ENCODE measurements at places on chromosomes 11 and 22.
A peak's percentile ranks its signal among the peaks of the same experiment; 100 is the strongest.

DNA sequence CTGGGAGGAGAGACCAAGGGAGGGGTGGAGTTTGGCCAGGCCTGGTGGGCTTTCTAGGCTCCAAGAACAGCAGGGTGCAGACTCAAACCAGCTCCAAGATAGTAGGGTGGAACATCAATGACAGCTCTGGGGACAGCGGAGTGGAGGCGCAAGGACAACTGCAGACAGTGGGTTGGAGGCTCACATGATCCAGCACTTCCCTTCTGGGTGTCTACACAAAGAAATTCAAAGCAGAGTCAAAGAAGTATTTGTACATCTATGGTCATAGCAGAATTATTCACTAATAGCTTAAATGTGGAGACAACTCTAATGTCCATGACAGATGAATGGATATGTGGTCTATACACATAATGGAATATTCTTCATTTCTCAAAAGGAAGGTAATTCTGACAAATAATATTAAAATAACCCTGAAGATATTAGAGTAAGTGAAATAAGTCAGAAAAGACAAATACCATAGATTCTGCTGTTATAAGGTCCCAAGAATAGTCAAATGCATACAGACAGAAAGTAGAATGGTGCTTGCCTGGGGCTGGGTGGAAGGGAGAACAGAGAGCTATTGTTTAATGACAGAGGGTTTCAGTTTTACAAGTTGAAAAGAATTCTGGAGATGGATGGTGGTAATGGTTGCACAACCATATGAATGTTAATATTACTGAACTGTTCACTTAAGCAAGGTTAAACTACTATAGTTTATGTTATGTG lies 5.5 kb upstream of the GAB4 start:
- no peak overlapping the region for H3K27ac ChIP-seq
- no peak for DNase-seq
- H3K36me3 ChIP-seq = no peaks in the 10 kb centered on the region
- H3K27me3 ChIP-seq = peaks cover 15% of the 10 kb centered on the region

DNA sequence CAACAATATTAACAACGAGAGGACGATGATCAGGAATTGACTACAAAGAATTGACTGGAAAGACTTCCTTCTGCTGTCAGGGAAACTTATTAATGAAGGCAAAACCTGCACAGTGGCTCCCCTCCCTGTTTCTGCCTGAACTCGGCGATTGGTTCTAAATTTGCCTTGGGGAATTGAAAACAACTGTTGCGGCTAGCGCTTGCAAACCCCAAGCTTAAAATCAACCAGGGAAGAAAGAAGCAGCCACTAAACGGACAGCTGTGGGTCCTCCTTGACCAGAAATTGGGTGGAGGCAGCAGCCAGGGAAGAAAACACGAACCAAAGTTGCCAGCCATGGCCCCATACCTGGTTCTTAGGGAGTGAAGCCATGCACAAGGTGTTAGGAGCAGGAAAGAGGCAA lies 383.5 kb upstream of the CADM1 start:
- H3K27ac ChIP-seq = no peak overlapping the region
- peaks cover 4% of the 10 kb centered on the region for H3K36me3 ChIP-seq
- no peaks in the 10 kb centered on the region for H3K4me1 ChIP-seq
- no peak overlapping the region for H3K4me3 ChIP-seq
- H3K27me3 ChIP-seq = no peaks in the 10 kb centered on the region
- DNase-seq = no peak

DNA sequence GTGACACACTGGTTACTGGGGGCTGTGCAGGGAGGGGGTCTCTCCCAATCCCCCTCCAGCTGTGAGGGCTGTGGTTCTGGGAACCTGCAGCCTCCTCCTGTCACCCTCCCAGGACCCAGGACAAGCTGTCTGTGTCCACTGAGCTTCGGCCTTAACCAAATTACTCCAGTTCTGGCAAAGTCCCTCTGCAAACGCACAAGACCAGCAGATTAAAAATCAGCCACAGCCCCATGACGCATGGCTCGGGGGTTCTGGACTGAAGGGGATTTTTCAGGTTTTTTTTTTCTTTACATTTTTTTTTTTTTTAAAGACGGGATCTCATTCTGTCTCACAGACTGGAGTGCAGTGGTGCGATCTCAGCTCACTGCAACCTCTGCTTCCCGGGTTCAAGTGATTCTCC lies 32.2 kb upstream of the A4GALT start:
- no peaks in the 10 kb centered on the region for H3K27me3 ChIP-seq
- no peak for DNase-seq
- no peak overlapping the region for H3K27ac ChIP-seq
- no peaks in the 10 kb centered on the region for H3K36me3 ChIP-seq

DNA sequence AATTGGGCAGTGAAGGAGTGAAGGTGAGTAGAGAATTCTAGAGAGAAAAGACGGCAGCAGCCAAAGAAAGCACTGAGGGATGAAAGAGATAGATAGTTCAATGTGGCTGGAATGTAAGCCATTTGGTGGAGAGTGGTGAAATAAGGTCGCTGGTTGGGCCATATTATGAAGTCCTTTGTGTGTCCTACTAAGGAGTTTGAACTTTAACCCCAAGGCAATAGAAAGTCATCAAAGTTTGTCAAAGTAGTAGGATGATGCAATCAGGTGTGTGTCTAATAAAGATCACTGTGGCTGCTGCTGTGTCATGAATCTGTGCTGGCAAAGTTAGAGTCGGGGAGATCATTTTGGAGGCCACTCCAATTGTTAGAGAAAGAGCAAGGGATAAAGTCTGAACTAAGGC lies 18.7 kb downstream of the RNF121 start:
- no peak overlapping the region for H3K4me3 ChIP-seq
- no peaks in the 10 kb centered on the region for H3K27me3 ChIP-seq
- no peak overlapping the region for H3K27ac ChIP-seq
- DNase-seq = no peak
- H3K4me1 ChIP-seq = peaks cover 13% of the 10 kb centered on the region

- peaks cover 15% of the 10 kb centered on the region for H3K27me3 ChIP-seq
- no peaks in the 10 kb centered on the region for H3K36me3 ChIP-seq
- H3K4me3 ChIP-seq = peak overlapping the region; percentile 26
- H3K4me1 ChIP-seq = peaks cover 4% of the 10 kb centered on the region
These were observed 14.9 kb upstream of the SLC29A2 start for GRCh38 chr11:66386171-66387069.

GRCh38 chr11:22304337-22304961 lies 33.7 kb upstream of the SLC17A6 start:
- H3K4me1 ChIP-seq = no peaks in the 10 kb centered on the region
- H3K27ac ChIP-seq = no peak overlapping the region
- H3K36me3 ChIP-seq = no peaks in the 10 kb centered on the region
- DNase-seq = no peak
- peaks cover 7% of the 10 kb centered on the region for H3K27me3 ChIP-seq

DNA sequence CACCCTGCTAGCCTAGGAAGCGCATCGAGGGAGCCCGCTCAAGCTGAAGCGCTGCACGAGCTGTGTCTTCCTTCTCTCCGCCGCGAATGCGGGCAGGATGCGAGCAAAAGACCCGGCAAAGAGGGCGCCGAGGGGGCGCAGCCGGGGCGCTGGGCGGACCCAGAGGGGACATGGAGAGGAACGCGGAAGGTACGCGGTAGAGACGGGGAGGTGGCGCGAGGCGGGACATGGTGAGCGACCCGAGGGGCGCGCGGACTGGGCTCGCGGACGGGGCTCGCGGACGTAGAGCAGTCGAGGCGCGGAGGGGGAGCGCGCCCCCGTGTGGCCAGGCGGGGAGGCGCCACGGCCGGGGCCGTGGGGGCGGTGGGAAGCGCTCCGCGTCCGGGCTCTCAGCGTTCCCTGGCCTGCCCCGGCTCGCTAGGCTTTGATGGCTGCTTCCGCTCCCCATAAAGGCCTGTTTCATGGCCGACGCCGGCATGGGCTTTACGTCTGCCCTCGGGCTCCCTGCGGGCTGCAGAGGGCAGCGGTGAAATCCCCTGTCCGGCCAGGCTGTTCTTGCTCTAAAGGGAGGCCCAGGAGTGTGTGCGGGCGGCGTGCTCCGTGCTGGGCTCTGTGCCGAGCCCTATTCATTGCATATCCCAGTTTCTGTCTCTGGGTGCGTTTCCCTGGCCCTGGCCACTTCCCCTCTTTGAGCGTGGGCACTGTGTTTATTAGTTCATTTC lies 31.2 kb upstream of the TRIM29 start:
- peak; percentile 77 for DNase-seq
- no peak overlapping the region for H3K27ac ChIP-seq
- H3K4me3 ChIP-seq = peak overlapping the region; percentile 58
- H3K27me3 ChIP-seq = peaks cover 60% of the 10 kb centered on the region
- H3K36me3 ChIP-seq = peaks cover 17% of the 10 kb centered on the region

DNA sequence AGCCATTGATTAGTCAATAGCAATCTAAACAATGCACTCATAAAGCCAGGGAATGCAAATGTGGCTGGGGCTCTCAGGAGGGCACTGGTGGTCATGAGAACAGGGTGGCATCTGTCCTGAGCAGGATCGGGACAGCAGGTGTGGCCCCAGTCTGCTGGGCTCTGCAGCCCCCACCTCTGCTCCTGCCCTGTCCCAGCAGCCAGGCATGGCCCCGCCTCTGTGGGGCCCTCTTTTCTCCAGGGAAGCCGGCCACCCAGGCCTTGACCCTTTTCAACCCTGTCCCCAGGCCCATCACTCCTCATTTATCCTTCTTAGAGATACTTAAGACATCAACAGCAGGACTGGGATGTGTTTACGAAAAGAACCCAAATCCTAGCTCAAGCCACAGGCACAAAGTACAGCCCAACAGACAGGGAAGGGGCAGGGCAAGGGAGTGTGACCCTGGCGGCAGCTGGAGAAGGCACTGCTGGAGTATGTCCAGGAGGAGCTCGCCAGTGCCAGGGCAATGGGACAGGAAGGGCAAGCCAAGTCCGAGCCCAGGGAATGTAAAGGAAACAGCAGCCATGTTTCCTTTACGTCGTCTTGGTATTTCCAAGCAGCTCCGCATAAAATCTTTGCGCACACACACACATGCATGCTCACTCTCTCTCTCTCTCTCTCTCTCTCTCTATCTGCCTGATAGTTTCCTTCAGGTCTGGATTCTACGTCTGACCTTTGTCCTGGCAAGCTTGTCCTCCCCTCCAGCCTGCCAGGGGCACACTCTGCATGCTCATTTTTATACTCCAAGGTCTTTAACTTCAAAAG lies 59.9 kb downstream of the DGCR2 start:
- H3K27me3 ChIP-seq = no peaks in the 10 kb centered on the region
- no peak overlapping the region for H3K4me3 ChIP-seq
- no peaks in the 10 kb centered on the region for H3K4me1 ChIP-seq
- DNase-seq = no peak

DNA sequence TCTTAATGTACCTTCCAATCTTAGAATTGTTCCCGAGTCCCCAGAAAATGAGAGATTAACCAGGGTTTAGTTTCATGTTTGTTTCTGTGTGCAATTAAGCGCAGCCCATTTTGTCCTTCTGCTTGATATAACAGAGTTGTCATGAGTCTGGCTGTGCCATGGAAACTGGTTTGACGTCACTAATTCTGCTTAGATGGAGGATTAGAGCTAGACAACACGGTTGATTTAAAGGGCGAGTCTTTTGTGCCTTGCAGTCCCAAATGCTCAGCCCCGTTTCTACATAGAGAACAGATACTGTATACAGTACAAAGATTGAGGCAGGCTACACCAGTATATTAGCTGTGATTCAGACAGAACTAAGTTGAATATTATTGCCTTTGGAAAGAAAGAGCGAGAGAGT lies 45.5 kb upstream of the ALKBH3 start:
- no peak overlapping the region for H3K27ac ChIP-seq
- H3K27me3 ChIP-seq = no peaks in the 10 kb centered on the region
- H3K36me3 ChIP-seq = peaks cover 5% of the 10 kb centered on the region
- peaks cover 9% of the 10 kb centered on the region for H3K4me1 ChIP-seq
- H3K4me3 ChIP-seq = no peak overlapping the region
- no peak for DNase-seq

GRCh38 chr11:117411736-117412135 lies 84.1 kb downstream of the CEP164 start:
- no peak for DNase-seq
- H3K27me3 ChIP-seq = no peaks in the 10 kb centered on the region
- H3K36me3 ChIP-seq = no peaks in the 10 kb centered on the region
- no peak overlapping the region for H3K4me3 ChIP-seq
- H3K4me1 ChIP-seq = peaks cover 2% of the 10 kb centered on the region

GRCh38 chr11:11844272-11844671 lies 2.5 kb downstream of the USP47 start:
- no peaks in the 10 kb centered on the region for H3K36me3 ChIP-seq
- H3K27me3 ChIP-seq = no peaks in the 10 kb centered on the region
- DNase-seq = no peak
- H3K27ac ChIP-seq = no peak overlapping the region
- H3K4me3 ChIP-seq = no peak overlapping the region
- peaks cover 15% of the 10 kb centered on the region for H3K4me1 ChIP-seq

- H3K27ac ChIP-seq = no peak overlapping the region
- no peak overlapping the region for H3K4me3 ChIP-seq
- H3K36me3 ChIP-seq = no peaks in the 10 kb centered on the region
- peaks cover 36% of the 10 kb centered on the region for H3K27me3 ChIP-seq
These were observed 152.3 kb upstream of the RAG2 start for GRCh38 chr11:36750349-36750748.

- DNase-seq = no peak
- H3K27me3 ChIP-seq = peaks cover 44% of the 10 kb centered on the region
- H3K27ac ChIP-seq = no peak within 1 kb of the TSS
- H3K4me3 ChIP-seq = no peak within 1 kb of the TSS
These were observed at the start of gene PARVA for GRCh38 chr11:12377106-12377823. TSS of gene PARVA (plus strand) at chr11:12377571. CDS start at chr11:12377648, 77 bp downstream.

- H3K27ac ChIP-seq = no peak overlapping the region
- H3K4me3 ChIP-seq = no peak overlapping the region
- H3K4me1 ChIP-seq = no peaks in the 10 kb centered on the region
- H3K36me3 ChIP-seq = no peaks in the 10 kb centered on the region
- no peak for DNase-seq
These were observed 53.5 kb downstream of the ENDOD1 start for GRCh38 chr11:95143106-95143681.

- no peaks in the 10 kb centered on the region for H3K27me3 ChIP-seq
- no peak for DNase-seq
- no peak overlapping the region for H3K4me3 ChIP-seq
- H3K36me3 ChIP-seq = no peaks in the 10 kb centered on the region
These were observed 185.4 kb downstream of the AASDHPPT start for GRCh38 chr11:106262852-106263251.

DNA sequence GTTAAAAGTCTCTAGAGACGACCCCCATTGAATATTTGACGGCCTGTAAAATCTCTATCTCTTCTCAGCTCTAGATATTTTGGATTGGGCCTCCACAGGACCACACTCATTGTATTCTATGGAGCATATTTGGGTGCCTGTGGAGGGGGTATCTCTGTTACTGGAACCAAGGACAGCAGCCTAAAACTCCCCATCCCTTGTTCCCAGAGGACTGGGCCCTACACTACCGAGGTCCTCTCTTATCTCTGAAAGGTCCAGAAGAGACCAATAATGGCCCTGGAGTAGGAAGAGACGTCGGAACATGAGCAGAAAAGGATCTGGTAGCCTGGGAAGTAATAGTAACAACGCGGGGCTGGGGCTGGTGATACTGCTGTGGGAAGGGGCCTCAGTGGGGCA lies 542 bp downstream of the HPS4 start:
- peaks cover 45% of the 10 kb centered on the region for H3K4me1 ChIP-seq
- no peaks in the 10 kb centered on the region for H3K27me3 ChIP-seq
- peak overlapping the region; percentile 92 for H3K4me3 ChIP-seq
- peak overlapping the region; percentile 84 for H3K27ac ChIP-seq
